Tongue (tissue), 3 donors: ENCODE measurements at places on chromosomes 7 and 10. TPM values are rescaled to one million over a fixed set of nuclear protein-coding genes. Genes with fewer than 3 reads are reported as not detected.
A peak's percentile ranks its signal among the peaks of the same experiment; 100 is the strongest.

- DNase-seq, result no peak
Observed at GRCh38 chr10:46330894-46331293, 44.1 kb downstream of the ANTXRL start.

ACSM6 gene
- total RNA-seq, result not detected

DNA sequence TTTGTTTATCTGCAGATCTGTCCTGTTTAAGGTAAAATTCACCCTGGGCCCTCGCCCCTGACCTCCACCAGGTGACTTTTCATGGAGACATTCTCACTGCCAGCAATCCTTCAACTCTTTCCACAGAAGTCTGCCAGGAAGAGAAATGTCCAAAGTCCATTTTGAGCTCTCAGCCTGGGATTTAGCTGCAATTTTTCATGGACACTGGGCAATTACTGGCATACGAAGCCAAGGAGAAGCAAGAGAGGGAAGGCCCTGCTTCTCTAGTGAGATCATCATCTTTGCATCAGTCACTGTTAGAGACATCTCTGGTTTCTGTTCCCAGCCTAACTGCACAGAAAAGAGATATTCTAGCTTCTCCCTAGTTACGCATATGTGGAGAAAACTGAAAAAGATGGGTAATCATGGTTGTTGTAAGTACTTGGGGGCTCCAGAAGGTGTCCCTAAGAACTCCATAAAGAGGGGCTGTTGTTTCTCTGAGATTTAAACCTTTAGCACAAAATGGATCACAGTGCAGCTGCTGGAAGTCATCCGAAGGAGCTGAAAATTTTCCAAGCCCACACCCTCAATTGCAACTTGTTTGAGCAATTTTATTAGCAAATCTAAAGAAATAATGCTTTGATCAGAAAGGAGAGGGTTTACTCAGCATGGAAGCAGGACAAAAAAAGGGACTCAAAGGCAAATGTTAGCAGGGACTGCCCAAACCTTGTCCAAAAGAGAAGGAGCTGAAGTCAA is 168.9 kb downstream of the SNX10 start:
- peak; percentile 75 for DNase-seq

RBP3 gene
- total RNA-seq, result not detected

DNA sequence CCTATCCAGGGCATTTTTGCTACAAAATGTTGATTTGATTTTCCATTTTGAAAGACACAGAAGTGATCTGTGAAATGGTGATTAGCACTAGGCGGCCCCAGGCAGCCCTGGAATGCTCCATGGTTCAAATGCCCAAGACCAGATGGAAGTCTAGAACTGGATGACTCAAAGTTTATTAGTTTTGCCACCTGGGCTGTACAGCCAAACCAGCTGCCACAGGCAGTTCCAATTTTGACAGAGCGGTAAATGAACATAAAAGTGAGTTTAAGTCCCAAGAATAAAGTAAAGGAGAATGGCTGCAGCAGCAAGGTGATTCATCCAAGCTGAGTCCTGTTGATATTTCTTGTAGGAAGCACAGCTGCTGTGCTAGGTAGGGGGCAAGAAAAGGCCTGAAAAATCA is 180.5 kb downstream of the SUGCT start:
- DNase-seq, result no peak

GRCh38 chr10:93097386-93097785 is 23.7 kb downstream of the CYP26A1 start:
- DNase-seq, result no peak

DNA sequence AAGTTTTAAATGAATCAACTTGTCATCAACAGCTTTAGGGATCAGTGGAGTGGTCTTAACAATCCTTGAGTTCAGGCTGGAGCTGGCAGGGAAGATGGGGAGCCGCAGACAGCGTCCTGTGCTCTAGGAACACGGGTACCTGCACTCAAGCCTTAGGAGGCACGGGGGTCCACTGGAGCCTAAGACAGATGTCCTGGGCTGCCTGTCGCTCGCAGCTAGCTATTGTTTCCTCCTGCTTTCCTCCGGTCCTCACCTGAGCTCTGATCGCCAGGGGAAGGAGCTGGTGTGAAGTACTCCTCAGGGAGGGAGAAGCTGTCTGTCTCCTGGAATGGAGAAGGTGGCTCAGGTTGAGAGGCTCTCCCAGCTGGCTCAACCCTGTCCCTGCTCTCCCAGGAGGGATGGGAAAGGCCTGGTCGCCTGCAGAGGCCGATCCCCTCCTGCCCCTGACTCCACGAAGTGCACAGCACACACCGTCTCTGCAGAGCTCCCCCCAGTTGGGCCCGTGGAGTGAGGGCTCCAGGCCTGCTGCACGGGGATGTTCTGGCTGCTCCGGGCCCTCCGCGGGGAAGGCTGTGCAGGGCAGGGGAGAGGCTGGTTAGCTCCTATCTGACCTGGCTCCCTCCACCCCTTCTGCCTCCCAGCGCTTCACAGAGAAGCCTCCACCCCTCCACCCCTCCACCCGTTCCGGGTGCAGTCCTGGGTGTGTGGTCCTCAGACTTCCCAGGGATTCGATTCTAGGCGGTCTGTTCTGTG is 14.5 kb upstream of the PYROXD2 start:
- no peak for DNase-seq

DNA sequence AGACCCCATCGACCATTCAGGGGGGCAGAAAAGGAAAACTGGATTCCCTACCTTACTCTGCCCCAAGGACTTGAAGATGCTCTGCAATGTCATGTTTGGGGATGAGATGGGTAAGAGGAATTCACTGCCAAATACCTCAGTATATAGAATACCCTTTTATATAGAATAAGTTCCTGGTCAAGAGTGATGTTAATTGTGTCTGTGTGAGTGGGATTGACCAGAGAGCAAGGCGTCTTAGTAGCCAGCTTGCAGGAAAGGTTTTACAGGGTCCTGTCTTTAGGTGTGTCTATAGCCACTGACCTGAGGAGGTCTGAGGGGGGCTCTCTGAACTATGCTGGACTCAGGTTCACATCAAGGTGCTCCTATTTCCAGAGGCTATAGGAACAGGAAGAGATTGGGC is 1.4 kb downstream of the IFIT3 start:
- DNase-seq, result no peak

GRCh38 chr7:5359344-5359743 is 64.3 kb downstream of the TNRC18 start:
- no peak for DNase-seq

MOGAT3 gene
- not detected for total RNA-seq

ZNF679 gene
- total RNA-seq, result not detected

ST8SIA6 gene
- total RNA-seq, result 2.9 TPM

CELF2 gene
- 57.5 TPM for total RNA-seq

DNA sequence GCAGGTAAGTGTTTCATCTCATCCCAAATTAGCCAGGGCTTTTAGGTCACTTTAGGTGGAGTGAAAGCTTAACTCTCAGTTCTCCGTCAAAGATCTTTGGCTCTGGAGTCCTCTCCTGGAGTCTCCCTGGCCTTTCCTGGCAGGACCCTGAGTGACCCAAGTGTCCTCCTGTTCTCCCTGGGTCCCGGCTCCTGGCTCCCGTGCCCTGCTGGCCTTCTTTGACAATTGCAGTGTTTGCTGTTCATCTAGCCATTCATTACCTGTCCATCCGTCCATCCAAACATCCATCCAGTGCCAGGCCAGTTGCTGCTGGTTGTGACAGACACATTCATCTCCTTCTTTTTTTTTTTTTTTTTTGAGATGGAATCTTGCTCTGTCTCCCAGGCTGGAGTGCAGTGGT is 6.2 kb upstream of the TPST1 start:
- DNase-seq, result no peak

DNA sequence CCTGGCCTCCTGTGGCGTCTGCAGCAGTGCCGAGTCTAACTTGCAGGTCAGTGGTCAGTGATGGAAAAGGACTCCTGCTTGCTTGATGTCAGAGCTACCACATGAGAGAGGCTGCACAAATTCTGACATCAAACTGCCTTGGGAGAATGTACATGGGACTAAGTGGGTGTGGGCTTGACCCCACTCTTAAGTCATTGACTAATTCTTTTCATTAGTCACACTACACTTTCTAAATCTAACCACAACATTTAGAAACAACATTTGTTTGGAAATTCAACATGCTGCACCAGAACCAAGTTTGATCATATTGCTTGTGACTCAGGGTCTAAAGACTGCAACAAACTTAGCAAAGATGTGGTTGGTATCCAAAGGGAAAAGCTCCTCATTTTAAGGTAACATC is 24.4 kb upstream of the CDC14C start:
- no peak for DNase-seq

- no peak for DNase-seq
Observed at GRCh38 chr7:129848436-129848835, 104.3 kb downstream of the UBE2H start.

RSPH10B2 gene
- not detected for total RNA-seq

RPEL1 gene
- total RNA-seq, result not detected

- DNase-seq, result no peak
Observed at GRCh38 chr10:27197980-27198620, 42.5 kb downstream of the ACBD5 start.

DNA sequence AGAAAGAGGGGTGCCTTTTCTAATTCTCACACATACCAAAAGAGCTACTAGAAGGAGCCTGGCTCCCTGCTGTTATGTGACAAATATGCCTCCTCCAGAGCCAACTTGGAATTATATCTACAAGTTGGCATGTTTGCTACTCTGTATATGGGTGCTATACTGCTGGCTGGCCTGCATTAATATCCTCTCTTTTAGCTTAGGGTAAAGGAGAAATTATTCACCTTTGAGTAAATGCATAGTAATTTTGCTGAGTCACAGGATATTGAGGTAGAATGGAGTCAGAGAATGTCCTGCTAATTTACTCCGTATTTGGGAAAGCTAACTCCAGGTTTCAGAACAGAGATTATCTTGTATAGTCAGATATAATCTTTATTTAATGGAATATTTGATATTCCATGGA is 24.2 kb upstream of the LIPN start:
- no peak for DNase-seq

DNA sequence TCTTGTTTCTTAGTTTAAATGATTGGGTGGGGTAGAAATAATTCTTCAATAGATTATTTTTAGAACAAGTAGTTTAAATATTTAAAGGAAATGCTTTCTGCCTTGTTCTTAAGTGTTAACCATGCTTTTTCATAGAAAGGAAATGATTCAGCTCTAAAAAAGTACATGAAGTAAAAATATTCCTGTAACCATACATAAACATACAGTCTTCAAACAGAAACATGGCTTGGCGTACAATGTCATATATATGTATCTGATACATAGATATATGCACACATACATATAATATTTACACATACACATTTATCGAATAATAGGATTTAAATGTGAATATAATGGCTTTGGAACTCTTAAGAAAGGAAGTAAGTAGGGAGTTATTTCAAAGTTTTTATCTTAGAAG is 84.4 kb downstream of the RUNDC3B start:
- no peak for DNase-seq

DNA sequence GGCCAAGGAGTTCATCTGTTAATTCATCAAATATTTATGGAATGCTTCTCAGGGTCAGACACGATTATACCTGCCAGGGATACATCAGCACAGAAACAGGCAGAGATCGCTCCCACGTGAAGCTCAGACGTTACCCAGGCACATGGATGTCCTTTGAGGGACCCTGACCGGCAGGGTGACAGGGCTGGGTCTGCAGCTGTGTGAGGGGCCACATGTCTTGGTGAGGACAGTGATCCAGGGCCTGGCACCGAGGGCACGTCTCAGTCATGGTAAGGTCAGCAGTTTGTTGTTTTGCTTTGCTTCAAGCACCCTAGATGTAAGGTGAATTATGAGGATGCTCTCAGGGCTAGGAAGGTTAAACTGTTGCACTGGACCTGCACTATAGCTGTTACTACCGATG is 227.9 kb downstream of the WDR37 start:
- no peak for DNase-seq

PHKG1 gene
- total RNA-seq, result 65.2 TPM

- DNase-seq, result no peak
Observed at GRCh38 chr7:73437091-73437490, 3.5 kb downstream of the FZD9 start.

DNA sequence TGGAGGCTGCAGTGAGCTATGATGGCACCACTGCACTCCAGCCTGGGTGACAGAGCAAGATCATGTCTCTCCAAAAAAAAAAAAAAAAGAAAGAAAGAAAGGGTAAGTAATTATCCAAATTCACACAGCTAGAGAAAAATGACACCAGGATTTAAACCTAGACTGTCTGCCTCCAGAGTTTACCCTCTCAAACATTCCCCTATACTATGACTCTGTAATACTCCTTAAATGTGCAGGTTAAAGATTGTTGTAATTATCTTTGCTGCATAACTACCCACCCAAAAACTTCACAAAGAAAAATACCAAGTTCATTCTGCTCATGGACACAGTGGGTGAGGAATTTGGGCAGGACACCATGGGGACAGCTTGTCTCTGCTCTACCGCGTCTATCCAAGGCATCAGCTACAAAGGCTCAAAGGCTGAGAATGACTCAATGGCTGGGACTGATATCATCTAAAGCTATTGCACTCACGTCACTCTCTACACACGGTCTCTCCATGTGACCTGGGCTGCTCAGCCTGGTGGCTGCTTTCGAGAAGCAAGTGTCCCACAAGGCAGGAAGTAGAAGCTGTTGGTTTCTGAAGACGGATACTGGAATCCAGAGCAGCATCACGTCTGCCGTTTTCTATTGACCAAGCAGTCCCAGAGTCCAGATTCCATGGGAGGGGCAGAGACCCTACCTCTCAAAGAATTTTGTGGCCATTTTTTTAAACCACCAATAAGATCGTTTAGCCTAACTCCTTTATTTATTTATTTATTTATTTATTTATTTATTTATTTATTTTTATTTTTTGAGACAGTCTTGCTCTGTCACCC is 185.7 kb upstream of the AUTS2 start:
- DNase-seq, result peak; percentile 16

TES gene
- 36.1 TPM for total RNA-seq

- DNase-seq, result no peak
Observed at GRCh38 chr7:32259931-32260596, 189.9 kb upstream of the PDE1C start.

- DNase-seq, result no peak
Observed at GRCh38 chr7:3277604-3278572, 23.2 kb upstream of the SDK1 start.

- no peak for DNase-seq
Observed at GRCh38 chr10:71878327-71879034, 27.4 kb upstream of the PSAP start.

- no peak for DNase-seq
Observed at GRCh38 chr7:69832356-69832755, 234.1 kb downstream of the AUTS2 start.
